Purkinje cell (primary cell): ENCODE measurements at places on chromosomes 3 and 15. TPM values are rescaled to one million over a fixed set of nuclear protein-coding genes. Genes with fewer than 3 reads are reported as not detected.

The GPR160 gene
- polyA plus RNA-seq, result 0.16 and 1.3 TPM in 2 replicates

The TLR9 gene
- not detected in 2 replicates for polyA plus RNA-seq

The MRPL3 gene
- 132 and 150 TPM in 2 replicates for polyA plus RNA-seq

The DPPA4 gene
- polyA plus RNA-seq, result not detected in 2 replicates

The B3GALNT1 gene
- 54.1 and 62.5 TPM in 2 replicates for polyA plus RNA-seq
